ENCODE measurements at places on chromosomes 5 and 9.

DNA sequence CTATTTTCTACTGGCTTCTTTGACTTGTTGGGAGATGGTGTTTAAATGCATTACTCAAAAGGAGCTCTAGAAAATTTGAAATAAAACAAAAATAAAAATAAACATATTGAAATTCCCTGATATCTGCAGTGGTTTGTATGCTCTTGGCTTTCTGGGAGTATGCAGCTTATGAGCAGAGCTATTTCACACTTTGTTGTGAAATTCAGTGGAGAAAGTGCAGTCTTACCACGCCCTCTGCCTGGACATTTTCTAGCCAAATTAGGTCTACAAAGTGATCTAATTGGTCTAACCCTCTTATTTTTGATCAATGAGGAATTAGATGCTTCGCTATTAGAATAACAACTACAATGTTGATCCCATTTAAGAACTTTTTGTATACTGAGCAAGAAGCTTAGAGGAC, 66.8 kb downstream of the INSYN2B start:
- no peak for DNase-seq

- DNase-seq = no peak
Observed at GRCh38 chr5:68285075-68285840, 69.7 kb downstream of the PIK3R1 start.

- no peak for DNase-seq
Observed at GRCh38 chr5:160456480-160457177, 35.0 kb downstream of the PTTG1 start.

DNA sequence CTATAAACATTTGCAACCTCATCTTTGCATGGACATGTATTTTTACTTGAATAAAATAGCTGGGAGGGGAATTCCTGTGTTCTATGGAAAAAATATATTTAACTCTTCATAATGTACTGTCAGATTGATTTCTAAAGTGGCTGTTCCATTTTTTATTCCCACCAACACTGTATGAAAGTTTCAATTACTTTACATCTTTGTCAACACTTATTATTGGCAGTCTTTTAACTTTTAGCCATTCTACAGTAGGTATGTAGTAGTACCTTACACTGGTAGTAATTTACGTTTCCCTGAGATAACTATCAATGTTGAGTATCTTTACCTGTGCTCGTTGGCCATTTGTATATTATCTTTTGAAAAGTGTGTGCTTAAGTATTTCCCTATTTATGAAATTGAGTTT, 429.7 kb downstream of the KIAA0825 start:
- no peak for DNase-seq

DNA sequence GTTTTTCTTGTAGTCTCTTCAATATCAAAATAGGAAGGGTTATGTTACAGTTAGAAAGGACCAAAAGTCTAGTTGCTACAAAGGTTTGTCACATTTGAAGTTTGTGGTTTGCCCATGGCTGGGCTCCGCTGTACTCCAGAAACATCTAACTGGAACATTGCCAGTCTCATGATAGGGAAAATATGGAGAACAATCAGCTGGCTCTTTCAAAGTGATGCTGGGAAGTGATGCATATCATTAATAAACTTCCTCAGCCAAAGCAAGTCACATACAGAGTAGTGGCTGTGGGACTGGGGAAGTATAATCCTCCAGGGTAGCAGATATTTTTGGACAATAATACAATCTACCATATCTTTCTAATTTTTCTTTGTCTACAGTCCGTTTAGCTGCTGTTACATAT, 8.8 kb downstream of the BTF3 start:
- no peak for DNase-seq

GRCh38 chr9:91714020-91714806, 235.8 kb downstream of the ROR2 start:
- peak; percentile 46 for DNase-seq

DNA sequence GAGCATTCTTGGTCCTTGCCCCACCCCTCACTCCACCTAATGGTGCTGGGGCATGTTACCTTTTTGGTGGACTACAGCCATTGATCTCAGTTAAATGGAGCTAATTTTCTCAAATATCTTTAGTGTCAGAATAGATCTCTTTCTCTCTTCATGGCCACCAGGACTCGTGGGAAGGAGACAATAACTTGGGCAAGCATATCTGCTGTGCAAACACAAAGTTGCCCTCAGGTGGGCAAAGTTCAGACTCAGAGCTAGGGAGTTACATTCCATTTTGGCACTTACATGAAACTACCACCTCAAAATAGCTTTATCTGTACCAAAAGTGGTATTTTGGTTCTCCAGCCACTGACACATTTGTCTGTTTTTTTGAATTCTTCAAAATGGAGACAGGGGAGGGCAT, 671.9 kb upstream of the KLF4 start:
- no peak for DNase-seq

DNA sequence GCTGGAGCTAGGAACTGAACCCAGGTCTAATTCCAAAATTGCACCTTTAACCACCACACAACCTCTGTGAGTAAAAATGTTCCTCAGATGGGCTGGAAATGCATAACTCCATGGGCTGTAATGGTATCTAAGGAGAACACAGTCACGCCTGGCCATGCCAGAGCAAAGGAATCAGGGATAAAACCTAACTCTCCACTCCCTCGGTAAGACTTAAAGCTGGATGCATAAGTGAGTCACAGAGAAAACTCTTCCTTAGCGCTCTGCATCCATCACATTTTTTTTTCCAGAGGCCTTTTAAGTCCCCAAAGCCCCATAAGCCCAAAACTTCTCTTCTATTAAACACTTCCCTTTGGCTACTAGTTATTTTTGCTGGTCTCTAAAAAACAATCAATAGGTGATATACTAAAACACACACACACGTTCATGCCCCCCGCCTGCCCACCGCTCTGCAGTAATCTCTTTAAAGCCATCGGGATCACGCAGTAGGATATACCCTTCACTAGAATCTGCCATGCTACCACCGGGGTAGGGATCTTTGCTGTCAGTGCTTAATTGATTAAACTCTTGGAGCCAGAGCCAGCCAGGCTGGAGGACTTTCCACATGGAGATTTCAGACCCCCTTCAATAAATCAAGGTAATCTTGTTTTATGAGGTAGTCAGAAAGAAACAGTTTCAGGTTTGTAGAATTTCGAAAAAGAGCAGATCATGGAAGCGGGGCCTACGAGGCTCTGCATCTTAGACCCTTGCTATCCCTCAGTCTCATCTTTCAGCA, 212.9 kb downstream of the MAPKAP1 start:
- no peak for DNase-seq

- no peak for DNase-seq
Observed at GRCh38 chr9:133151041-133151440, 12.7 kb downstream of the GBGT1 start.

- DNase-seq = no peak
Observed at GRCh38 chr5:142481410-142481809, 156.6 kb upstream of the SPRY4 start.

GRCh38 chr5:93421987-93422401, 159.0 kb downstream of the NR2F1-AS1 start:
- no peak for DNase-seq

DNA sequence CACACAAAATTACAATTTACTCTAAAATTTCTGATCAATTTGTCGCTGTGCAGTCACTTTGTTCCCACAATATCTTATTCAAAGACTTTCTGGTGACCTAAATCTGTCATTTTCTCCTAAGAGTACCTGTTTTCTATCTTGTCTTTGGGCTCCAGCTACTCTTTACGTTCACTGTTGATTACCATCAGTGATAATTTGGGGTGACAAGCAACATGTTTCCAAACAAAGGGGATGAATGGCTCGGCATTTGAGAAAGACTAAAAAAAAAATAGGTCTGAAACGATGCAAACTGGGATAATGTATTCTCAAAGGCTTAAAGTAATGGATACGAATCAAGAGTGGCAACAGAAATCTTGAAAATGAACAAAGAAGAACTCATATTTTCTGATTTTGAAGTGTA, 205.2 kb upstream of the DAB2 start:
- no peak for DNase-seq

GRCh38 chr9:94082553-94082952, 1.7 kb upstream of the PTPDC1 start:
- DNase-seq = no peak

DNA sequence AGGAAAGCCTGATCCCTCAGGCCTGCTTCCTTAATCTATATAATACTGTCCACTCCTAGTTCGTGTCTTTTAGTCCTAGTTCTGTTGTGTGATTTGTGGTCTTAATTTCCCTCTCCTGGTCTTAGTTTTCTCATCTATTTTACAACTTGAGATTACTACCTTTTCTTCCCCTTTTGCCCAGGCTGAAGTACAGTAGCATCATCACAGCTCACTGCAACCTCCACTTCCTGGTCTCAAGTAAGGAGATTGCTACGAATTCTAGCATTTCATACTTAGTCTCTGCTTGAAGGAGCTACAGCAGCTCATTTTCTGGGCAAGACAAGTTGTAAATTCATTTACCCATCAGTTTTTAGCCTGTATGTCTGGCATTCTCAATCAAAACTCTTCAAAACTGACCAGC, 5.5 kb downstream of the TRIM32 start:
- no peak for DNase-seq

DNA sequence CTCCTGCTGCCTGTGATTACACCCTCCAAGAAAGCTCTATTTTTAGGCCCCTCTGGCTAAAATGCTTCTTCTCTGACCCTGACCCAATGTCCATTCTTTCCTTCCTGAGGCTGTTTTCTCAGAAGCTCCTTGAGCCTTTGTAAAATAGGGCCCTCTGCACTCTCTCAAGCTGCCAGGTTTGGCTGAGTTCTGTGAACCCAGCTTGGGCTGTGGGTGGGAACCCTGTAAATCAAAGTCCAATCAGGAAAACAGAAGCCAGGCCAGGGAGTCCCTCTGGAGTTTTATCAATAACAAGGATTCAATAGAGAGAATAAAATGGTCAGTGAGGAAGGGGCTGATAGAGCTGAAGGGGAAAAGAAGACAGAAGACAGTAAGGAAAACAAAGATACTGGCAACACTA, 43.7 kb upstream of the ERCC6L2 start:
- DNase-seq = no peak

DNA sequence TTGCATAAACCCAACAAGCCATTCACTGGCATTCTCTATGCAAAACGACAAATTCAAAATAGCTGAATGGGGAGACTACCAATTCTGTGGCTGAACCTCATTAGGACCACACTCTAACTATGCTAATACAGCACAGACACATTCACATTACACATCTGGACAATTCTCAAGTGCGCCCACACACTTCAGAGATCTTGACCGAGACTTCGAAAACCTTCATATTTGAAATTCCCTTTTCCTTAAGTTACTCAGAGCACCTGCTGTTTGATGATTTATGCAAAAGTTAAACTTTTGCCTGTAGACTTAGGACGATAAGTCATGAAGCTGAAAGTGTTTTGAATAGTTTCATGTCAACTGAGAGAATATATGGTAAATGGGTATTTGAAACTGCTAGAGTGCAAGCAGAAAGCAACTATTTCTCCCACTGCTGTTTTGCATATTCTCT, 111.9 kb downstream of the FBN2 start:
- no peak for DNase-seq

- no peak for DNase-seq
Observed at GRCh38 chr9:7169717-7170389, 412.1 kb downstream of the KDM4C start.

GRCh38 chr5:56564541-56565282, 250.6 kb upstream of the MAP3K1 start:
- DNase-seq = no peak

DNA sequence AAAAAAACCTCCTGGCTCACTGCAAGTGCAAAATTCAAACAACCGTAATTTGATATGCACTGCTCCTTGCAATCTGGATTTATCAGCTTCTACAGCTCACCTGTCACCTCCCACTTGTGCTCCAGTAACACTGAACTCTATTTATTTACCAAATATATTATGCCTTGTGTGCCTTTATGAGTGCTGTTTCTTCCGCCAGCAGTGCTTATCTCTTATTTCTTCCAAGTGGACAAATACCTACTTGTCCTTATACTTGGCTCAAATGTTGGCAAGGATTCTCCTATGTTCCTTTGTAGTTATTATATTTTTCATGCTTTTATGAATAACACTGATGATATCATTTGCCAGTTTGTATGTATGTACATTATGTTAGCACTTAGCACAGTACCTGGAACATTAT, 145.7 kb upstream of the ARRDC3 start:
- DNase-seq = no peak

- DNase-seq = no peak
Observed at GRCh38 chr5:150153957-150154617, 1.6 kb downstream of the PDGFRB start.

DNA sequence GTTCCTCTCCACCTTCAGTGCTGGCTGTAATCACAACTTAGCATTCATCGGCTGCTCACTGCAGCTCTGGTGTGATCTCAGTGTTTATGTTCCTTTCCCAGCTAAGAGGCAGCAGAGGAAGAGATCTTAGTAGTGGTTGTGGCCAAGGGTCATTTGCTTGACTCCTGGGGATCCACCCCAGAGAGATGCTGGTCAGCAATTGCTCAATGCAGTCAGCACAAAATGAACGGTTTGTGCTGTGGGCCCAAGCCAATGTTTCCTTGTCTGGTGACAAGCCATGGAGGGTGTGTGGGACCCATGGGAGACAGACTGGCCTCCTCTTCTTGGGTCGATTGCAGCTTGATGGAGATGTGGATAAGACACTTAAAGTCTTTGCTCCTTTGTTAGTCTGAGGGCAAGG, 16.1 kb upstream of the FRMD3 start:
- no peak for DNase-seq

DNA sequence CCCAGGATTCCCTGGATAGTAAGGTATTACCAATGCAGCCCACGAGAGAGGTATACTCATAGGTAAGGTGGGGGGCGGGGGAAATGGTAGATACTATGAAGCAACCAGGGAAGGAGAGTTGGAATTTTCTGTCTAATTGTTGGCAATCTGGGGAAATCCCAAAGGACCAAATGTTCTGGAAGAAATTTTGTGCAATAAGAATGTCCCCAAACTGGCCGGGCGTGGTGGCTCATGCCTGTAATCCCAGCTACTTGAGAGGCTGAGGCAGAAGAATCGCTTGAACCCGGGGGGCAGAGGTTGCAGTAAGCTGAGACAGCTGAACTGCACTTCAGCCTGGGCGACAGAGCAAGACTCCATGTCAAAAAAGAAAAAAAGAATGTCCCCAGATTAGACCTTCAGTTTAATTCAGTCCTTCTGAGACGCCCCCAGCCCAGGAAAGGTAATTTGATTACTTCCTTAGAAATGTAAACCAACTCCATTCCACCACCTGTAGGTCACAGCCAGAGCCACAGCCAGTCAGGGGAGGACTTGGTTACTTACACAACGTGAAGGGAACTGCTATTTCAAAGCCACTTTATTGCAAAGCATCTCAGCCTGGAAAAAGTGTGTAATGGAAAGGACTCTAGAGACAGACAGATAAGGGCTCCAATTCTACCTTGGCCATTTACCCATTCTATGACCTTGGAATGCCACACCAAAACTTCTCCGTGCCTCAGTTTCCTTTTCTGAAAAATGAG, 50.0 kb upstream of the KLF4 start:
- no peak for DNase-seq

Measured in mesothelial cell of epicardium (in vitro differentiated cells).